ENCODE measurements at places on chromosomes 2 and 18.

- no peak for DNase-seq
These were observed 266.7 kb upstream of the HDAC4 start for GRCh38 chr2:239667431-239667985.

DNA sequence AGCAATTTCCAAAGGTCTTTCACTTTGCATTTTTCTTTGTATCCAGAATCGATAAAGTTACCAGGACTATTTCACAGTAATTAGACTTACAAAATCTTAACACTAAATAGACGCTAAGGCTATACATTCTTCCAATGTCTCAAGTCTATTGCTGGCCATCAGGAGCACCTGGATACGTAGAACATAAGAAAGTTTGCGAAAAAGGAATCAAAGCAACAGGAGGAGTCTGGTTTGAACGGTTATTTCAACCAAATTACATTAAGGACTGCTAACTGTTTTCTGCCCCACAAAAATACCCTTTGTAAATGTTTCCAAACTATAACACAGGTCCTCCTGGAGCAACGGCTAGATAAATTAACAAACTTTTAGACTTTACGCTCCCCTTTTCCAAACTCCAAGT is 1.4 kb upstream of the HNRNPA3 start:
- DNase-seq = no peak

DNA sequence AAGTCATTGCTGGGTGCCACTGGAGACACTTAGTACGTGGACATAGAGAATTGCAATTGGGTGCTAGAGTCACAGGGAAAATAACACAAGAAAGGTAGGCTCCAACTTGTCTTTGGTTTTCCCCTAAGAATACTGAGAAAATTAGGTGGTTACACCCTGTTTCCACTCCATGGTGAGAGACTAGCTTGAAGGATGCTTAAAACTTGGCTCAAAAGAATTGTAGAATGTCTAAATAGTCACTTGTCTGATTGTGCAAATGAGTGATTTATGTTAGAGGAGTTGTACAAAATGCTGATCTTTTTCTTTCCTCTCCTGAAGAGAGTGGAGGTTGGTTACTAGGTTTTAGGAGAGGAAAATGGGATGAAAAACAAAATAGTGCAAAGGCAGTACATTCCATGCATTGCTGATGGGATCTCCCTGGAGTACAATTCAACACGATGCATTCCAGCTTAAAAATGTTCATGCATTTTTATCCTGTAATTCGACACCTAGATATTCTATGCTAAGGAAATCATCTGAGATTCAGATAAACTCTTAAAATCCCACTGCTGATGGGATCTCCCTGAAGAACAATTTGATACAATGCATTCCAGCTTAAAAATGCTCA is 2.2 kb upstream of the SERPINB12 start:
- no peak for DNase-seq

- no peak for DNase-seq
These were observed 27.4 kb upstream of the CCNYL1 start for GRCh38 chr2:207683879-207684627.

- no peak for DNase-seq
These were observed 654 bp upstream of the ASB1 start for GRCh38 chr2:238425979-238426567.

GRCh38 chr2:45009928-45010701 is 863 bp upstream of the SIX2 start:
- no peak for DNase-seq

GRCh38 chr2:230575642-230576324 is 136.9 kb upstream of the CAB39 start:
- DNase-seq = peak; percentile 11

- no peak for DNase-seq
These were observed 45.0 kb downstream of the METTL4 start for GRCh38 chr18:2526329-2526728.

- DNase-seq = no peak
These were observed 23.8 kb upstream of the BAZ2B start for GRCh38 chr2:159640176-159640575.

- no peak for DNase-seq
These were observed 39.7 kb downstream of the TFCP2L1 start for GRCh38 chr2:121245120-121245820.

DNA sequence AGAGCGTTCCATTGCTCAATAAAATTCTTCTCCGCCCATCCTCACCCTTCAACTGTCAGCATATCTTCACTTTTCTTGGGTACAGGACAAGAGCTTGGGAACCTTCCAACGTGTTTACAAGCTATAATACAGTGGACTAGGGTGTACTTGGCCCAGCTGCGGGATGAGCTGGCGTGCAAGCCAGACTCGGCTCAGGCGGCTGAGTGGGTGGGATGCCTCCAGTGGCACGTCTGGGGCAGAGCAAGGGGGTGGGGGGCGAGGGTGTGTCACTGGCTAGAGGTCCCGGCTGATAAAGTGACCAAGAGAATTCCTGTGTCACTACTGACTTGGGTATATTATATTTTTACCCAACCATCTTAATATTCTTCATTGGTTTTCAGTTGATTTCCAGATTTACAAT is 179.7 kb downstream of the EVA1A start:
- no peak for DNase-seq

DNA sequence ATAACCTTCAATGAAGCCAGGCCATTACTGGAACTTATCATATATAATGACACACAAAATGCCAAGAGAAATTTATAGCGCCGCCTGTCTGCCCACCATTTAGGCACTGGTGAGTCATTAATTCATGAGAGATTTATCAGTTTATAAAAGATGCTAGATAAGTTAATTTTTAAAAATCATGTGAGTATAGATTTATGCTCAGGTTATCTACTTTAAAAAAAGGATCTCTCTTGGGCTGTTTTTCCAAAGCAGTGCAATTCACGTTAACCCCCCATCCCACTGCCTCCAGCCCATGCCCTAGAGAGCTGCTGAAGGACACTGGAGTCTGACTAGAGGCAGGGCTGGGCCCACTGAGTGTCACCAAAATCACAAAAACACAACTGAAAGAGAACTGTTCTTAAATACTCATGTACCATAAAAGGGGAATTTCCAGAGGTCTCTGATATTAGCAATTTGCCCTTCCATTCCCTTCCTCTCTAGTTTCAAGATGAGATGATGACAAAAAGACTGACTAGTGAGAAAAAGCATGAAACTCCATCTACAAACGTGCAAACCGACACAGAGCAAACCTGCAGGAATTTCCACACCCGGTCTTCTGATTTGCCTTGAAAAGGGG is 160.8 kb downstream of the BCL2 start:
- no peak for DNase-seq

DNA sequence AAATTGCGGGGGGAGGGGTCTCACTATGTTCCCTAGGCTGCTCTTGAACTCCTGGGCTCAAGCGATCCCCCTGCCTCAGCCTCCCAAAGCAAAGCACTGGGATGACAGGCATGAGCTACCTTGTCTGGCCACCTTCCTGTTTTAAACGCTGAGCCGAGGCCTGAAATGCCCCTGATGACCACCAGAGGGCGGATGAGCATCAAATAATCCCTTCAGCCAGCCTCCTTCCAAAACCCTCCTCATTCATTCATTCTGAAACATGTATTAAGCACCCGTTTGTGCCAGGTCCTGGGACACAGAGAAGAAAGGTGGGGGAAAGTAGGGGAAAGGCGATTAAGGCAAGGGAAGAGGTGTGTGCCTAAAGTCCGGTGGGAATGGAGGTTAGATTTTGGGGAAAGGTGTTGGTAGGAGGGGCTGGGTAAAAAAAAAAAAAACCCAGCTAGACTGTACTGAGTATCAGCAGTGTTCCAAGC is 30.7 kb upstream of the PTMA start:
- DNase-seq = peak; percentile 80

- DNase-seq = no peak
These were observed 27.6 kb upstream of the MYO1B start for GRCh38 chr2:191217580-191217979.

DNA sequence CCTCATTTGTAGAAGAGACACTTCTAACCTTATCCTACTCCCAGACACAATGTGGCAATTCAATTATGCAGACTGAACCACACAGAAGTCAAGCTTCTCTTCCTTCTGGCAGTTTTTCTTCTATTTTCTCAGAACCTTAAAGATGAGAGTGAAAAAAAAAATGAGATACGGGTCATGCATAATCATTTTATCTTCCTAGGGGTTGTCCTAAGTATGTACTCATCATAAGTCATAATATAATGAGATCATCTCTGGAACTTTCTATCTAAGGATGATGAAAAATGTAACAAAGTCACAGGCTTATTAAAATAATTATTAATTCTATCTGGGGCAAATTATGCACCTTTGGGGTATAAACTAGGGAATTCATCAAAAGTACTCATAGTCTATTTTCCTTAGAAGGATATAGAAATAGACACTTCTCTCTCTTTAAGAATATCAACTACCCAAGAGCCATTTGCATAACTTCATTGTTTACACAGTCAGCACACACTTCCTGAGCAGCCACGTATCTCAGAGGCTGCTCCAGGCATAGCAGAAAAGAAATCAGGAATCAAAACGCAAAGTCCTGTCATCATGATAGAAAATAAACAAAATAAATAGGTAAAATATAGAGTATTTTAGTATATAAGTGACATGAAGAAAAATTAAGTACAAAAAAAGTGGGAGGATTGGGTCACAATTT is 345.9 kb upstream of the SPHKAP start:
- no peak for DNase-seq

GRCh38 chr2:195304310-195304709 is 352.7 kb upstream of the SLC39A10 start:
- DNase-seq = no peak

DNA sequence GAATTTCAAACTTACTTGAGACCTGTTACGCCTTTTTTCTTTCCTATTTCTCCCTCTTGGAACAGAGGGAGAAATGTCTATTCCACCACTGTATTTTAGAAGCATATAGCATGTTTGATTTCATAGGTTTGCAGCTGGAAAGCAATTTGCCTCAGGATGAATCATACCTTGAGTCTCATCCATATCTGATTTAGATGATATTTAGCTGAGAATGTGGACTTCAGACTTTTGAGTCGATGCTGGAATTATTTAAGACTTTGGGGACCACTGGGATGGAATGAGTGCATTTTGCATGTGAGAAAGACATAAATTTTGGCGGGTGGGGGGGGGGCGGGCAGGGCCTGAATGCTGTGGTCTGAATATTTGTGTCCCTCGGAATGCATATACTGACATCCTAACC is 282.7 kb upstream of the STON1 start:
- DNase-seq = no peak

DNA sequence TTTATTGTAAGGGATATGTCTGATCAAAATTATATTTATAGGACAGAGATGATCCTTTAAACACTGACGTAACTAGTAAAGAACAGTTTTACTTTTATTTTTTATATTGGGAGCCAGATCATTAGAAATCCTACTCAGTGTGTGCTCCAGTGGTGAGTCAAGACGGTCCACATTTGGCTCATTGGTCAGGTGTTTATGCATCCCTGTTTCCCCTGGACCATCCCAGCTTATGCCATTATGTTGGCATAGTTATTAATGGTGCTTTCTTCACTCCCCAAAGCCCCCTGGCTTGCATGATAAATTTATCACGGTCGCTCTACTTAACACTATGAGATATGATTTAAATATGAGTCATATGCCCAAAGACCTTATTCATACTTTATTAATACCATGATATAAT is 293.4 kb downstream of the XIRP2 start:
- no peak for DNase-seq

GRCh38 chr18:6435731-6436130 is 21.0 kb upstream of the L3MBTL4 start:
- no peak for DNase-seq

DNA sequence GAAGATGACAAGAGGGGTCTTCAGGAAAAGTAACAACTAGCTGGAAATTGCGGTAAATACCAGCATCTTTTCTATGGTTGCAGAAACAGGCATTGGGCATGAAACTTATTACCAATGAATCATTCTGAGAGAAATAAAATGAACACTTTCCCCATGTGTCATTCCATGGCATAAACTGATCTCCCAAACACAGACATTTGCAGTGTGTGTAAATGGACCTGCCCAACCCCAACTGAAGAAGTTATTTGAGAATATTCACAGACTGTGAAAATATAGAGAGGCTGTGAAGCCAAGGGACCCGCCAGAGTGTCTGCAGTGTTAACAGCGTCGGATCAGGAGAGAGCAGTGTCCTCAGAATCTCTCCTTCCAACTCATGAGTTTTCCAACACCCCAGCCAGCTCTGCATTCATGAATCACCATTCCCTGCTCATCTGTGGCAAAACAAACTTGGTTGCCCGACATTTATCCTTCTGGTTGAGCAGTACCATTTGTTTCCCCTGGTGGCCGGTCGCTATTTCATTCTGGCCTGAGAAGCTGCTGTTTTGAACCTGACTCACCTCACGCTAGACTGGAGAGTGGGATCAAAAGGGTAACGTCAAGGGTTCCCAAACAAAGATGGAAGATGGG is 238.4 kb downstream of the PID1 start:
- no peak for DNase-seq

DNA sequence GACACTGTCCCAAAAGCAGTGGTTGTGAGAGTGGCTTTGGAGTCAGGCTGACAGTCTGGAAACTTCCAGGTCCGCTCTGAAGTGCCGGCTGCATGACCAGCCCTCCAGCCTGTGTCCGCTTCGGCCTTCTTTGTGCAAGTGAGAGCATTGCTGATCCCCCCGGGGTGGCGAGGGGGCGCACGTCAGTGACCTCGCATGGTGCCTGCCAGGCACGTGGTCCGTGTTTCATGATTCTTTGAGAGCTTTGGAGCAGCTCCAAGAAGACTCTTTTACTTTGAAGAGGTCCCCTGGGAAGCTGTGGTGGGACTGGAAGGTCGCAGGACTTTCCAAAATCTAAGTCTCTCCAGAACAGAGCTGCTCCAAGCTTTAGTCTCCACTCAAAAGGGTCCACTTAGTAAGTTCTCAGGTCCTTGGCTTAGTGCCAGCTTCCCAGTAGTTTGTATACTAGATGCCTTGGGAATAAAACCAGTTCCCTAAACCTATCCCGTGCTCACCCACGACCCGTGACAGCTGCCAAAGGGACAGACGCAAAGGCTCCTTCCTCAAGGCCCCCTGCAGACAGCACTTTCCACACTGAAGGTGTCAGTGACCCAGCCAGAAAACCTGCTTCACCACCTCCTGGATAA is 68.8 kb downstream of the ADI1 start:
- no peak for DNase-seq

- no peak for DNase-seq
These were observed 82.5 kb downstream of the MGAT5 start for GRCh38 chr2:134336352-134336751.
